ENCODE measurements at places on chromosomes 2 and 18.

- no peak for DNase-seq
- no peaks in the 10 kb centered on the region for H3K36me3 ChIP-seq
- peaks cover 4% of the 10 kb centered on the region for H3K27me3 ChIP-seq
- H3K4me3 ChIP-seq = no peak overlapping the region
- no peak overlapping the region for H3K27ac ChIP-seq
- H3K4me1 ChIP-seq = peaks cover 6% of the 10 kb centered on the region
These were observed 5.2 kb downstream of the PFN4 start for GRCh38 chr2:24117902-24118301.

- no peak overlapping the region for H3K27ac ChIP-seq
- H3K27me3 ChIP-seq = no peaks in the 10 kb centered on the region
- no peaks in the 10 kb centered on the region for H3K4me1 ChIP-seq
- no peaks in the 10 kb centered on the region for H3K36me3 ChIP-seq
- DNase-seq = no peak
These were observed 55.9 kb downstream of the ZRANB3 start for GRCh38 chr2:135475128-135475527.

- peaks cover 3% of the 10 kb centered on the region for H3K27me3 ChIP-seq
- H3K4me3 ChIP-seq = no peak overlapping the region
- H3K27ac ChIP-seq = no peak overlapping the region
- DNase-seq = no peak
These were observed 262.7 kb downstream of the SETBP1 start for GRCh38 chr18:44943311-44943881.

DNA sequence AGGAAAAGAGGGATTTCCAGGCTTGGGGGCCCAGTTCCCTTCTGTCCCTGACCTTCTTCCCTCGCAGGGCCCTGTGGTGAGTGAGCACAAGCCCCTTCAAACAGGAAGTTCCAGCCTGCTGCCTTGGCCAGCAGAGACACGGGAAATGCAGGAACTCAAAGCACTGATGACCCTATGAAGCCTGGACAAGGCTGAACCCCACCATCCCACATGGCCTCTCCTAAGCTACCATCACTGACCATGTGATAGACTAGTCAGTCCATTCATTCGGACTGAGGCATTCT lies 196.4 kb downstream of the TNS1 start:
- no peak overlapping the region for H3K27ac ChIP-seq
- no peaks in the 10 kb centered on the region for H3K4me1 ChIP-seq

DNA sequence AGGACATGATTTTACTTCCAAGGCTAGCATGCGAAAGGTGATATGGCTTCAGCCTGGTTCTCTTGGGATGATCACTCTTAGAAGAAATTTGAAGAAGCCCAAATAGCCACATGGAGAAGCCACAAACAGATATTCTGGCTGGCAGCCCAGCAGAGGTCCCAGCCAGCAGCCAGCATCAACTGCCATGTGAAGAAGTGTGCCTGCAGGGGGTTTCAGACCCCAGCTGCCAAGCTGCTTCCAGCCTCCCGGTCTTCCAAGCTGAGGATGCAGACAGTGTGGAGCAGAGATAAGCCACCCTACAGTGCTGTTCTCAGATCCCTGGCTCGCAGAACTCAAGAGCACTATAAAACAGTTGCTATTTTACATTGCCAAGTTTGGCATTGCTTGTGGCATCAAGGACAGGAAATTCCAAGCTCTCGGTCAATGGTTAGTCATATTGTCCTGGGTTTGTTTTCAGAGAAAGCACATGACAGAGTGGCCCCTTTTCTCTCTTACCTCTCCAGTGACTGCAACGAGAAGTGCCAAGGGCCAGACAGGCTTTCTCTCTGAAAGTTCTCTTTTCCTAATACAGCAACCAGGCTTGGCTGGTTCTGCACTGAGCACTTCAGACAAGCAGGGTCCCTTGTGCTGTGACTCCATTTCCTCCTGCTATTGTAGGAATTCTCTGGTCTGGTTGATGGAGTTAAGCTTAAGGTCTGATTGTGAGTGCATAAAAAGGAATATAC lies 223.7 kb downstream of the ANKRD30B start:
- H3K4me1 ChIP-seq = no peaks in the 10 kb centered on the region
- H3K36me3 ChIP-seq = no peaks in the 10 kb centered on the region
- H3K27me3 ChIP-seq = no peaks in the 10 kb centered on the region

GRCh38 chr2:65658881-65659280 lies 226.5 kb upstream of the SPRED2 start:
- no peak for DNase-seq
- H3K4me1 ChIP-seq = no peaks in the 10 kb centered on the region
- H3K27ac ChIP-seq = no peak overlapping the region

DNA sequence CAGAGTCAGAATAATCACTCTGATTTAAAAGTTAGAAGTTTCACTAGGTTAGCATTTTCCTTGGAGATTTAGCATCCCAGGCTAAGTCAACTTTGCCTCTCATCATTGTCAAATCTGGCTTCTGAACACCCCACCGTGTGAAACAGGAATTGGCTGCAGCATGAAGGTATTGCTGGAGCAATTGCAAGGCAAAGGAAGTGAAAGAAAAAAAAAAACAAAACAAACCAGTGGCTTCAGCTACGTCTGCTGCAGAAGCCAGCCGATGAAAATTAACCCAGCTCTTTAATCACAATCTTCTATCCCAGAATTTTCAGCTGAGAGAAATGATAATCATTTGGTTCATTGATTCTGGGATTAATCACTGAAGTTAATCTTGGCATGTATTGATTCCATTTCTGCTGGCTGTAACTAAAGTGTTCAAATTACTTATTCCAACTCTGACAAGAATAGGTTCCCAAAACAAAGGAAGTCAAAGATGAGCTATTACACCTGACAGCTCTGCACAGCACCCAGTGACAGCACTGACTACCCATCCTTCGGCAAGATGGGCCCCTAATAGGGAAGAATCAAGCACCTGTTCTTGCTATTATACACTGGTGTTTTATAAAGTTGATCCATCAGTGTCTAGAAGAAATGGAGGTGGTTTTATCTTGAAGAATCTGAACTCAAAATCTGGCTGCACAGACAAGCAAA lies 42.7 kb upstream of the REG3G start:
- no peak for DNase-seq
- H3K36me3 ChIP-seq = no peaks in the 10 kb centered on the region
- no peaks in the 10 kb centered on the region for H3K27me3 ChIP-seq
- no peaks in the 10 kb centered on the region for H3K4me1 ChIP-seq

- no peak overlapping the region for H3K4me3 ChIP-seq
- no peak overlapping the region for H3K27ac ChIP-seq
- H3K4me1 ChIP-seq = no peaks in the 10 kb centered on the region
- DNase-seq = no peak
- H3K36me3 ChIP-seq = no peaks in the 10 kb centered on the region
These were observed 151.3 kb downstream of the CCDC85A start for GRCh38 chr2:56335101-56335500.

DNA sequence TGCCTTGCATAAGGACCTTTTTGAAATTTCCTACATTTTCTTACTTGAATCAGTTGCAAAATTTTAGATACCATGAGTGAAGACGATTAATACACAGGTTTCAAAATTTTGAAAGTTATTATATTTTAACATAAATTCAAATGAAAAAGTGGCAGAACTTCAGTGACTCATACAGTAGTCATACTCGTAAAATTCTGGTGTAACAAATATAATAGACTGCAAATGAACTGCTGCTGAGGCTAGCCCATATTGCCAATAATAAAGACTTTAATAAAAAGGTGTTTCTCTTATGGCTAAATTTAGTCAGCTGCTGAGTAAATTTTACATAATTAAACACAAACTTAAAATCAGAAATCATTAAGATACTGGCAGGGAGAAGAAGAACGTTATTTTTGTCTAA lies 36.9 kb downstream of the MSH6 start:
- DNase-seq = no peak
- H3K27me3 ChIP-seq = no peaks in the 10 kb centered on the region
- peaks cover 69% of the 10 kb centered on the region for H3K36me3 ChIP-seq
- no peak overlapping the region for H3K27ac ChIP-seq
- H3K4me1 ChIP-seq = no peaks in the 10 kb centered on the region
- H3K4me3 ChIP-seq = no peak overlapping the region

- peaks cover 4% of the 10 kb centered on the region for H3K27me3 ChIP-seq
- no peak overlapping the region for H3K27ac ChIP-seq
- no peak overlapping the region for H3K4me3 ChIP-seq
- H3K4me1 ChIP-seq = no peaks in the 10 kb centered on the region
- no peak for DNase-seq
These were observed 139.3 kb downstream of the MYCN start for GRCh38 chr2:16079637-16080036.

DNA sequence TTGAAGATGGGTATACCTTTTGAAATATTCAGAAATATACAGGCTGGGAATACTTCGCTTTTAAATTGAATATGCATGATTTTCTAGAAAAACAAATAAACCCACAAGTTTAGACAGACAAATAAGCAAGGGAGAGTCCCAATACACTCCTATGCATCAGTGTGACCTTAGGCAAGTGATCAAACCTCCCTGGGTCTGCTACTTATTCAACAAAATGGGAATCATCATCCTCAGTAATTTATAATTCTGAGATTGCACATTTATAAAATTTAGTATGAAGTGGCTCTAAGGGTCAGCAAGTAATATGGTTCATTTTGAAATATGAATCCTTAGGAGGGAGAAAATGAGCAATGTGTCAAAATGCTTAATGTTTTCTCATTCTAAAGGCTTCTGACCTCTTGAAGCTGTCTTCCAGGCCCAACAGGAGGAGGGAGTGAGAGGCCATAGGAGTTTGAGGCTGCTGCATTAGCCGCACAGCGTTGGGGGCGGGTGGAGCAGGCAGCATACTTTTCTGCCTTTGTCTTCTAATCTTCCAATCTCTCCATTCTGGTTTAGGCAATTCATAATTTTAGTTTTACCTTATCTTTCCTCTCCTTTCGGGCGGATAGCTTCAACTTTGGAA lies 155.1 kb downstream of the TRIB2 start:
- H3K27me3 ChIP-seq = peaks cover 38% of the 10 kb centered on the region
- DNase-seq = no peak
- no peak overlapping the region for H3K4me3 ChIP-seq
- no peaks in the 10 kb centered on the region for H3K36me3 ChIP-seq
- H3K27ac ChIP-seq = no peak overlapping the region
- peaks cover 9% of the 10 kb centered on the region for H3K4me1 ChIP-seq

DNA sequence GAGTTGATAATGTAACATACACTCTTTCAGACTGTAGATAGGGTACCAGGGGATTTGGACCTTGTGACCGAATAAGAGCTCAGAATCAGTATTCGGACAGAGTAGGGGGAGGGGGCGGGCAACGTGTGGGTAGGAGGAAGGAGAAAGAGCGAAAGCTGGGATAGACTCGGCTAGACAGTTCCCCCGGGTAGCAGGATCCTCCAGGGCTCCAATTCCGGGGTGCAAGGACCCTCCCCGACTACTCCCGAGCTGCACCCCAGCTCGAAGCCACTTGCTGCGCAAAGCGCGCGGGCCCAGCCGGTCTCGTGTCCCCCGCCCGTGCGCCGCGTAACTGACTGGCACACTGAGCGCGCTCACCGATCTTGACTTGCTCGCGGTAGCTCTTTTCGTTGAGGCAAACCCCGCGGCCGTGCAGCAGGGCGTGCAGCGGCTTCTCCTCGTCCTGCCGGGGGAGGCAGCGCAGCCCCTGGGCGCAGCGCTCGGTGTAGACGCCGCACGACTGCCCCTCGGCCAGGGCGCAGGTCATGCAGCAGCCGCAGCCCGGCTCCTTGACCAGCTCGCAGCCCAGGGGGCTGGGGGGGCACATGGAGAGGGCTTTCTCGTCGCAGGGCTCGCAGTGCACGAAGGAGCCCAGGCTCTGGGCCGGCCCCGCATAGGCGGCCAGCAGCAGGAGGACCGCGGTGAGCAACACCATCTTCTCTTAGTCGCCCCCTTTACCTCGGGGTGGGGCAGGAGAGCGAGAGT lies 1.1 kb downstream of the IGFBP5 start:
- H3K4me1 ChIP-seq = peaks cover 36% of the 10 kb centered on the region
- DNase-seq = peak; percentile 65
- H3K4me3 ChIP-seq = peak overlapping the region; percentile 60
- H3K36me3 ChIP-seq = no peaks in the 10 kb centered on the region
- H3K27ac ChIP-seq = no peak overlapping the region

- H3K27me3 ChIP-seq = no peaks in the 10 kb centered on the region
- H3K36me3 ChIP-seq = no peaks in the 10 kb centered on the region
- H3K4me1 ChIP-seq = no peaks in the 10 kb centered on the region
- DNase-seq = no peak
- no peak overlapping the region for H3K4me3 ChIP-seq
These were observed 101.8 kb downstream of the SLC39A10 start for GRCh38 chr2:195758846-195759245.

DNA sequence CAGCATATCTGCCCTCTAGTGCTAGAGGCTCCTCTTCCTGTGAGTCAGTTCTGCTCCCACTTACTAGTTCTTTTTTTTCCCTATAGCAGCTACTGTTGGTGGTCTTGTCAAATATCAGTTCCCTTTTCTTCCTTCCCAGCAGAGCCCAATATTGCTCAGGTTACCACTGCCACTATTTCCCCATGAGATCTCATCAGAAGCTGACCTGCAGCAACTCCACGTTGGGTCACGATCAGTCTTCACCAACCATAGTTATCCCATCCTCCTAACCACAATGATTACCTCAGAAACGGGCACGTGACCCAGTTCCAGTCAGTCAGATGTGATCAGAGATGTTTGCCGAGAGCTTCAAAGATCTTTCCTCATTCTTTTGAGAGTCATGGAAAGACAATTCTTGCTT lies 59.7 kb upstream of the CAPN13 start:
- H3K4me1 ChIP-seq = peaks cover 13% of the 10 kb centered on the region
- no peaks in the 10 kb centered on the region for H3K36me3 ChIP-seq
- no peak overlapping the region for H3K4me3 ChIP-seq
- peaks cover 27% of the 10 kb centered on the region for H3K27me3 ChIP-seq
- H3K27ac ChIP-seq = no peak overlapping the region
- DNase-seq = no peak

- no peak overlapping the region for H3K27ac ChIP-seq
- H3K4me1 ChIP-seq = no peaks in the 10 kb centered on the region
- no peak for DNase-seq
These were observed 65.0 kb upstream of the NYAP2 start for GRCh38 chr2:225334514-225334913.

DNA sequence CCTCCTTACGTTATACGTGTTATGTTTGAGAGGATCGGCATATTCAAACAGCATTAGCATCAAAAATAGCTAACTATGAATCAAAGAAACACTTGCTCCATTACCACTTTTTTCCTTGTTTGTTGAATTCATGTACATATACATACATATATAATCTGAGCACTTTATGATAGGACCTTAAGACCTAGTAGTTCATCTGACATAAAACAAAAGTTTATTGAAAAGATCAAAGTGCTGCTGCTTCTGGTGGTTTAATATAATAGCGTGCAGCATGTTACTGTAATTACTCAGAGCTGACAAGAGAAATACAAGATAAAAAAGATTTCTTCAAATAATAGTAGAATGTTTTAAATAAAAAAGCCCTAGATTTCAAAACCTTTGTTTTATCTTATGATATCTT lies 1850.9 kb upstream of the LRRTM1 start:
- H3K27ac ChIP-seq = no peak overlapping the region
- H3K27me3 ChIP-seq = no peaks in the 10 kb centered on the region

- no peaks in the 10 kb centered on the region for H3K36me3 ChIP-seq
- H3K27ac ChIP-seq = no peak overlapping the region
- H3K27me3 ChIP-seq = no peaks in the 10 kb centered on the region
- H3K4me3 ChIP-seq = no peak overlapping the region
- no peak for DNase-seq
These were observed 152.0 kb downstream of the SRBD1 start for GRCh38 chr2:45458909-45459563.

- H3K27me3 ChIP-seq = peaks cover 26% of the 10 kb centered on the region
- H3K27ac ChIP-seq = peak overlapping the region; percentile 82
- peaks cover 15% of the 10 kb centered on the region for H3K36me3 ChIP-seq
- peak overlapping the region; percentile 75 for H3K4me3 ChIP-seq
These were observed 1.1 kb upstream of the B3GNT2 start for GRCh38 chr2:62194558-62195420.
